ENCODE measurements at places on chromosomes 12 and 14.

- DNase-seq, result no peak
These were observed 22.6 kb upstream of the SLC10A1 start for GRCh38 chr14:69819607-69820006.

DNA sequence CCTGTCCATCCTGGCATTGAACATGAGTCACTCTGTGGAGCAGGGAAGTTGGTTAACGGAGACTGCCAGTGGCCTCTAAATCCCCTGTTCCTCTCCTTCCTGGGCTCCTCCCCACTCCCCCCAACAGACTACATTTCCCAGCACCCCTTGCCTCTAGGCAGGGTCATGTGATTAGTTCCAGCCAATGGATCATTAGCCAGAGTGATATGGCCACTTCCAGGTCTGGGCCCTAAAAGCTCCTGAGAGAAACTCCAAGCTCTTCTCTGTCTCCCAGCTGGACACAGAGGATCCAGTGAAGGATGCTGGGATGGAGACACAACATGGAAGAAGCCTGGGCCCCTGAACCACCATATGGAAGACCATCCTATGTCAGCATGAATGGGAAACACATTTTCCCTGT lies 54.4 kb upstream of the RFLNA start:
- DNase-seq, result no peak

GRCh38 chr14:100147181-100147631 lies 12.2 kb downstream of the DEGS2 start:
- peak; percentile 39 for DNase-seq

GRCh38 chr14:70931008-70931407 lies 23.7 kb downstream of the PCNX1 start:
- no peak for DNase-seq

GRCh38 chr12:122067548-122067947 lies 11.0 kb upstream of the MLXIP start:
- no peak for DNase-seq

DNA sequence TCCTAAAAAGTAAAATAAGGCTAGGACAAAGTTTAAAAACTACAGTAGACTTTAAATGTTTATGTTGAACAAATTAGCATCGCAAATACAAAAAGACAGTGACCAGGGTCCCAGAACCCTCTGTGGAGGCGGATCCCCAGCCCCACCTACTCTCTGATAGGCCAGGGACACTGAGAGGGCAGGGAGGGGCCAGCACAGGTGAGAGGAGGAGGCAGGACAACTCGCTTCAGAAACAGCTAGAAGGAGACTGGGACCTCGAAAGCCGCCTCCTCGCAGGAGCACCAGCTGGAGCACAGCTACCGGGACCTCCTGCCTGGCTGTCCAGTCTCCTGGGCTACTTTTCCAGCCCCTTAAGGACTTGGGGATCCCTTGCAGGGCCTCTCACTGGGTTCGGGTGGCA lies 992 bp downstream of the DNAH10 start:
- no peak for DNase-seq

- DNase-seq, result no peak
These were observed 113.3 kb upstream of the TMPO start for GRCh38 chr12:98402091-98402490.

GRCh38 chr14:24224618-24225071 lies 7.5 kb downstream of the NEDD8 start:
- DNase-seq, result no peak

DNA sequence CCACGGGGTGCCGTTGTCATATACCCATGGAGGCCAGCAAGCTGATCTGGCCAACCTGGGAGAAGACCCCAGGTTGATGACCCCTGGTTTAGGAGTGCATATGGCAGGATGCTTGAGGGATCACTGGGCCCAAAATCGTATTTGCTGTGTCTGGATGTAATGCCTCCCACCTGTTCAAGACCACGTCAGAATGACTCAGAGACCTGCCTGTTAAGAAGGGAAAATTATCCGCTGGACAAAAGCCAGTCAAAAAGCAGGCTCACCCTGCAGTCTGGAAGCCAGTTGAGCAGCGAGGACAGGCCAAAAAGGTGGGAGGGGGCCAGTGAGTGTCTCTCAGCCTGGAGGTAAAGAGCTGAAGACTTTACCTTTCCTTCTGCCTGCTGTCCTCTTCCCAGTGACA lies 449.2 kb downstream of the DPF3 start:
- DNase-seq, result no peak
